GM23338 (cell line): ENCODE measurements at places on chromosomes 7 and 10. TPM values are rescaled to one million over a fixed set of nuclear protein-coding genes. Genes with fewer than 3 reads are reported as not detected.

- peak; percentile 41 for DNase-seq
These were observed 58.7 kb downstream of the ZRANB1 start for GRCh38 chr10:125000366-125001312.

DNA sequence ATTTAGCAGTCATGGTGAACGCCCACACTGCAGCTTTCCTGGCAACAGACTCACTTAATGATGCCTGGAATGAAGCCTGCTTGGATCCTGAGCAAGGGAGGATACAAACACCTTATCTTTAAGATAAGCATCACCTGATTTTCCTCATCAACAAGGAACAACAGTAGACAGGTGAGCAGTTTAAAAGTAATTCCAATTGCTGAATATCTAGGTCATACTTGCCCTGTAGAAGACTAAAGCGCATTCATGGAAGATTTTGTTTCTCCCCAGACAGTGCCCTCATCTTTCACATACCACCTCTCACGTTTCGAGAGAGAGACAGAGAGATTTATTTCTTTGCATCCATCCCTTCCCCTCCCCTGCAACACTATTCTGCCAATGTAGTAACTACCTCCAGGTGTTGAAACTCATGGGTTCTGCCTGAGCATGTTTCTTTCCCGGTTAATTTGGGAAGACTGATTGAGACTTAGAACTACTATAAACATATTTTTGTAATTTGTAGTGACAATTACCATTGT lies 660.7 kb downstream of the PARD3 start:
- DNase-seq: no peak

The TLL2 gene
- 1.4 and 2.6 TPM in 2 replicates for total RNA-seq

The HOXA10 gene
- not detected in 2 replicates for total RNA-seq

The FMC1 gene
- 4.8 and 5.2 TPM in 2 replicates for total RNA-seq
